Stimulated activated CD4-positive, alpha-beta T cell treated with anti-CD3 and anti-CD28 coated beads, Interleukin-2, amount 100 ng/mL, for 24 hours (primary cell): ENCODE measurements at places on chromosomes 13 and 19.

- no peak for DNase-seq
Observed at GRCh38 chr13:93377196-93377595, 150.6 kb downstream of the GPC6 start.

DNA sequence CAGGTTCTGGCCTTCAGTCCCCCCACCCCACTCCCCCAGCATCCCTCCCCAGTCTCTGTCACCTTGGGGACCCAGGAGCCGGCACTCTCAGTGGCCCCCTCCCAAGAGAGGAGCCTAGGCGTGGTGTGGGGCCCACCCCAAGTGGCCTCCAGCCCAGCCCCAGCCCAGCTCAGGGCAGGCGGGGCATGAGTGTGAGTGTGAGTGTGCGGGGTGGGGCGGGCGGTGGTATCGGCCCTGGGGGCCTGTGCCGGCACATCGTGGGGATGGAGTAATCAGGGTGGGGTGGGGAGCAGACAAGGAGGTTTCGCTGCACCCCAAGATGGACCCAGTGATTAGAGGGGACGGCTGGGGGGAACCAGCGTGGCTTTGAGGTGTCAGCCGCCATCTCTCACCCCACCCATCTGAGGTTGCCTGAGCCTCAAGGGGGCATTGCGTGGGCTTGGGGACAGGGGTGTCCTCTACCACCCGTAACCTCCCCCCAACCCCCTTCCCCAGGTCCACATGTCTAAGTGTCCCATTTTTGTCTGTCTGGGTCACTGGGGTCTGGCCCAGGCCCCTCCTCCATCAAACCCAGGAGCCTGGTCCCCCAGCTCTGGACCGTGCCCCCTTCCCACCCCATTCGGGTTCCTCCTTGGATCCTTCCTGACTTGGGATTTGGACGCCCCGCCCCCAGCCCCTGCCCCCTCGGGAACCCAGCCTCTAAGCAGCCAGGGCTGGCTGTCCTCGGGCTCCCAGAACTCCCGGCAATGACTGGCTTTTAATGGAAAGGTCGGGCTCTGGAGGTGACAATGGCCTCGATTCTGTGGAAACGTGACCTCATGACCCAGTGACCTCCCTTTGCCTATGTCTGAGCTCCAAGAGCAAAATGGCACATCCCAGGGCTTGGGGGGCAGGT, 6.9 kb upstream of the SULT2B1 start:
- DNase-seq: no peak

GRCh38 chr13:45341799-45342500, 967 bp upstream of the TPT1 start:
- no peak for DNase-seq

- DNase-seq: no peak
Observed at GRCh38 chr13:80988391-80989151, 647.6 kb upstream of the SPRY2 start.

DNA sequence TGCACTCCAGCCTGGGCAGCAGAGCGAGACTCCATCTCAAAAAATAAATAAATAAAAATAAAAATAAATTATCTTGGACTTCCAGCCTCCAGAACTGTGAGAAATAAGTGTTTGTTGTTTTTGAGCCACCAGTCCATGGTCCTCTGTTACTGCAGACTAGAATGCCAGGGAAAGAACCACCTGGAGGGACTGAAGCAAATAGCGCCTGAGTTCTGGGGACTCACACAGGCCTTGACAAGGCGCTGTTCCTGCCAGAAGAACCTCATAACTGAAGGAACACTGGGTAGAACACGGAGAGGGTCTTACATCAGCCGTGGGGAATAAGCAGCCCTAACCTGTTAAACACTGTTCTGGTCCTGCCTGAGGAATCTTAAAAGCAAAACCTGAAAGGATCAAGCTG, 8.4 kb upstream of the LENG8 start:
- DNase-seq: no peak

- DNase-seq: no peak
Observed at GRCh38 chr13:91017669-91018053, 329.8 kb upstream of the MIR17HG start.

DNA sequence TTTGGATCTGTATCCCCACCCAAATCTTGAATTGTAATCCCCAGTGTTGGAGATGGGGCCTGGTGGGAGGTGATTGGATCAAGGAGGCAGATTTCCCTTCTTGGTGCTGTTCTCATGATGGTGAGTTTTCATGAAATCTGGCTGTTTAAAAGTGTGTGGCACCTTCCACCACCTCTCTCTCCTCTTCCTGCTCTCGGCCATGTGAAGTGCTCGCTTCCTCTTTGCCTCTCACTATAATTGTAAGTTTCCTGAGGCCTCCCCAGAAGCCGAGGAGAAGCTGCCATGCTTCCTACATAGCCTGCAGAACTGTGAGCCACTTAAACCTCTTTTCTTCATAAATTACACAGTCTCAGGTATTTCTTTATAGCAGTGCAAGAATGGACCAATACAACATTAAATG, 15.7 kb downstream of the COMMD6 start:
- DNase-seq: no peak

- DNase-seq: peak; percentile 61
Observed at GRCh38 chr19:8334458-8335342, 8.4 kb downstream of the KANK3 start.
